ENCODE measurements at places on chromosomes 7 and 10. TPM values are rescaled to one million over a fixed set of nuclear protein-coding genes. Genes with fewer than 3 reads are reported as not detected.

SLC26A5 gene
- total RNA-seq: not detected

SEC23IP gene
- total RNA-seq: 81.8 TPM

- DNase-seq: no peak
- H3K36me3 ChIP-seq: no peaks in the 10 kb centered on the region
- H3K4me3 ChIP-seq: no peak overlapping the region
These were observed 168.3 kb upstream of the AUTS2 start for GRCh38 chr7:69429911-69430383.

MSMB gene
- total RNA-seq: not detected

DNA sequence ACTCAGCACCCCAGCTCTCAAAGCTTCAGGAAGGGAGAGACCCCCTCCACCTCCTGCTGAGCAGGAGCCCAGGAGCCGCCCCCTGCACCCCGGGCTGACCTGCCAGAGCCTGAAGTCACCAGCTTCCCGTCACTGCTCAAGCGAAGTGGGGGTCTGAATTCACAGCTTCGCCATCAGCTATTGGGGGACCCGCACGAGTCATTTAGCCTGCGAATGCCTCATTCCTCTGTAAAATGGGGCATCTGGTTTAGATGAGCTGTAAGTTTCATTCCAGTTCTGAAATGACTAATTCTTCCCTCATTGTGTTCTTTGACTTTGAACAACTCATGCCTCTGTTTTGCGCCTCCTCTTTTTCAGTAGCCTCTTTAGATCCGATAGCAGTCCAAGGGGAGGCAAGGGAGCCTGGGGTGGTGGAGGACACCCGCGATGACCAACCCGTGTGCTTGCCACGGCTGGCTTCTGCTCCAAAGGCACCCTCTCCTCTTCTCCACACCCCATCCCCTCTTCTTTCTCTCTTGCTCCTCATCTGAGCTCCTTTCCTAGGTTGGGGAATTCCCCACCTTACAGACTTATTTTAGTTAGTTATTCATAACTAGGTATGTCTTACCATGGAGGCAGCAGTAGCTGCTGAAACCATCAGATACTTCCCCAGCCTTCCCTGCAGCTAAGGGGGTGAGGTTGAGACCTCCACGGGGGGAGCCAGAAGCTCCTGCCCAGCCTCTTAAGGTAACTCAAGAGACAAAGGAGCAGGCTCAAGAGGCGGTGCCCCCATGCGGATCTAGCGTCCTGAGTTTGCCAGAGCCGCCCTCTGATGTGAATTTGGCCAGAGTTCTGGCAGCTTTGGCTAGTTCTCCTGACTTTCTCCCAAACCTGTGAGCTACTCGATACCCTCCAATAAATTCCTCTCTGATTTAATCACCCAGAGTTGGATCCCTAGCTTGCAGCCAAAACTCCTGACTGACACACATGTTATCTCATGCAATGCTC is 47.7 kb downstream of the RBM17 start:
- H3K36me3 ChIP-seq: 0 out of 2 replicates have a peak, but pooled peaks cover 5% of the 10 kb centered on the region
- H3K4me1 ChIP-seq: peaks cover 44% of the 10 kb centered on the region
- H3K27me3 ChIP-seq: peaks cover 25% of the 10 kb centered on the region
- peak overlapping the region; percentile 80 for H3K4me3 ChIP-seq

DNA sequence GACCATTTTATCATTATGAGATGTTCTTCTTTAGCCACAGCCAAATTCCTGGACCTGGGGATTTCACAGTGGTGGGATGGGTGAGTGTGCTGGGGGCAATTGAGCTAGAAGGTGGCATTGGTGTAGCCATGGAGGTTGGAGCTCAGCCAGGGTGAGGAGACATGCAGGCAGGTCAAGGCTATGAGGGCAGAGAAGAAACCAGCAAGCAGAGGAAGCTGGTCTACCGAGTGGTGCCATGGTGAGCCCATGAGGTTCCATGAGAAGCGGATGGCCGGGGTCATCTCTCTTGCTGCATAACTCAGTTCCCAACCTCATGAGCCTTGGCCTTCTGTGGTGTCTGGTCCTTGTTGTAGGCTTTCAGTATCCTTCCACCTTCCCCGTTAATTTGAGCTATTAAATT is 91.4 kb downstream of the CARD11 start:
- H3K36me3 ChIP-seq: no peaks in the 10 kb centered on the region
- no peak for DNase-seq
- H3K27me3 ChIP-seq: peaks cover 2% of the 10 kb centered on the region
- no peaks in the 10 kb centered on the region for H3K4me1 ChIP-seq

C10orf95 gene
- not detected for total RNA-seq

MOGAT3 gene
- not detected for total RNA-seq

- H3K27me3 ChIP-seq: peaks cover 7% of the 10 kb centered on the region
- peaks cover 15% of the 10 kb centered on the region for H3K4me1 ChIP-seq
- H3K27ac ChIP-seq: no peak overlapping the region
- DNase-seq: no peak
These were observed 12.7 kb downstream of the EBF3 start for GRCh38 chr10:129951101-129951969.
